ENCODE measurements at places on chromosomes 16 and 17. TPM values are rescaled to one million over a fixed set of nuclear protein-coding genes. Genes with fewer than 3 reads are reported as not detected.

Gene MT4
- total RNA-seq, result not detected

Gene NPIPB8
- total RNA-seq, result not detected

Gene WDR45B
- total RNA-seq, result 40.7 TPM

Gene NPTX1
- 1.0 TPM for total RNA-seq

Gene SEPTIN12
- total RNA-seq, result not detected

Gene COL1A1
- total RNA-seq, result 3,450 TPM

Gene OSGIN1
- total RNA-seq, result 0.52 TPM

Gene GPRC5B
- 38.6 TPM for total RNA-seq

Gene HSD11B2
- 2.6 TPM for total RNA-seq

Gene TOP2A
- total RNA-seq, result 21.4 TPM

Gene C1QTNF1
- 6.8 TPM for total RNA-seq

Gene PTX4
- total RNA-seq, result 1.0 TPM

Gene ANKRD40CL
- total RNA-seq, result not detected

Gene RCVRN
- total RNA-seq, result not detected

Gene TMEM208
- total RNA-seq, result 24.5 TPM

Gene ZG16
- total RNA-seq, result not detected

Gene PRR29
- not detected for total RNA-seq

Gene BAIAP2
- total RNA-seq, result 7.3 TPM

Gene ZNF830
- 15.1 TPM for total RNA-seq

Gene TBC1D28
- total RNA-seq, result not detected

Gene KRT28
- total RNA-seq, result not detected

Gene KRTAP17-1
- total RNA-seq, result not detected

Gene ABCC1
- total RNA-seq, result 9.9 TPM

Gene B4GALNT2
- not detected for total RNA-seq

Gene OR1A1
- total RNA-seq, result not detected

Gene MYLK3
- 13.6 TPM for total RNA-seq

Gene HSF5
- total RNA-seq, result under 0.01 TPM

Gene SF3B3
- 83.5 TPM for total RNA-seq

Gene KRT12
- total RNA-seq, result not detected

Gene INCA1
- total RNA-seq, result not detected

Gene P2RX5
- 13.0 TPM for total RNA-seq

Gene TERB1
- not detected for total RNA-seq

Gene MAP2K4
- 40.7 TPM for total RNA-seq

Gene HEATR9
- total RNA-seq, result not detected

Measured in skeletal muscle tissue (tissue), 5 donors.